ENCODE measurements at places on chromosomes 1 and 21.

DNA sequence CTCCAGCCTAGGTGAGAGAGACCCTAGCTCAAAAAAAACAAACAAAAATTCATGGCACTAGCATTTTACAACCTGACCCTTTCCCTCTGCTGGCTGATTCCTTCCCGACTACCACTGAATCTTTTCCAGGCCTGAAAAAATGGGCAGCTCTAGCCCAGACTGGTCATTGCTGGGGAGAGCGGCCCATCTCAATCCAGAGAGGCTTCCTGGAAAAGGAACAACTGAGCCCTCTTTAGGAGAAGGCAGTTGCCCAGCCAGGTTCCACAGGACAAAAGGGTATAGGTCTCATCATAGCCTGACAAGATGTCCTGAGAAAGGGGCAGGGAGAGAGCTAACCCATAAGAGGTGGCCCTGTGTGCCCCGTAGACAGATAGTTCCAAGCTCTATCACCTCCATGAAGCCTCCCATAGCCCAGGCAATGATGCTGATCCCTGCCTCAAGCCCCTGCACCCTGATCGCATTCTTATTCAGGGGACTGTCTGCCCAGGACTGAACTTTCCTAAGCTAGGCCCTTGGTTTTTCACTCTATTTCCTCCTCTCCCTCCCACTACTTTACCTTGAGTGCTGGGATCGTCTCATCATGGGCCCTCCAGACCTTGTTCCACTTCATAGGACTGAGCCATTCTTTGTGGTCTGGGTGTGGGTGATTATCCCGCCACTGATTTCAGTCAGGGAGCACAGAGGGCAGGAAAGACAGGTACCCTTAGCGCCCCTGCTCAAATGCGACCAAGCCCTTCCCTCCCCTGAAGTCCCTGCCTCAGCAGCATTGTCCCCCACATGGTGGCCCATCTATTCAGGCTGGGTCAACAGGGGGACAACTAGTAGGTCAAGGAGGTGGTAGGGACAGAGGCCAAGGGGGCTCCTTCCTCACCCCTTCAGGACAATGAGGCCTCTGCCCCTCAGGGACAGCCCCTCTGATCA lies 18.2 kb downstream of the RHBG start:
- DNase-seq, result no peak

DNA sequence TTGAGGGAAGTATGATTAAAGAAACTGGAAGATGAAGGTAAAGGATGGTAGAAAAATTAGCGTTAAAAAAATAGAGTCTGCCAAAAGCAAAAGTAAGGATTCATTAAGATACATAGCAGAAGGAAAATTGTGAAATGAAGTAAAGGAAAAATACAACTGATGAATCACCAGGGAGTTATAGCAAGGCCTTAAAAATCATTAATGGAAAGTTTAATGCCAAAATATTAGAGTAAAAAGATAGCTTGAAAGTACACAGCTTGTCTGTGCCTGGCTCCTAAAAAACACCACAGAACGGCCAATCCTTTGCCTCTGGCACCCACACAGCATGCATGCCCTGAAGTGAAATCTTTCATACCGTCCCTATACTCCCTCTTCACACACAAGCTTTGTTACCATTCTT lies 66.9 kb upstream of the APOBEC4 start:
- no peak for DNase-seq

- DNase-seq, result peak; percentile 36
Observed at GRCh38 chr1:1349256-1350012, at the start of gene DVL1. Gene DVL1 (minus strand): TSS chr1:1349418. CDS start chr1:1349065, 353 bp downstream.

DNA sequence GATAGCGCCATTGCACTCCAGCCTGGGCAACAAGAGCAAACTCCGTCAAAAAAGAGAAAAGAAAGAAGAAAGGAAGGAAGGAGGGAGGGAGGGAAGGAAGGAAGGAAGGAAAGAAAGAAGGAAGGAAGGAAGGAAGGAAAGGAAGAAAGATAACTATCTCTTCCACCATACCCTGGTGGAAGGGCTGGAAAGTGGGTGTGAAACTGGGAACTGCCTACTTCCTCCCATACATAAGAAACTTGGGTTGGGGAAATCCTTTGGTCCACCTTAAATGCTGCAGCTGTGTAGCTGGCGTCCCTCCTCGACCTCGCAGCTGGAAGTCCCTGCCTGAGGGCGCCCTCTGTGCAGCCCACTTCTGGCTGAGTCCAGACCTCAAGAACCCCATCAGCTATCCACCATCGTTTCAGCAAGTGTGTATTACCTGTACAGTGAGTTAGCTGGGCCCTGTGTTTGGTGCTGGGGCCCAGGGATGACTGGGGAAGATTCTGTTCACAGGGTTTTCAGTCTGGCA lies 4.6 kb upstream of the FAM167B start:
- DNase-seq, result no peak

GRCh38 chr1:93007941-93008577 lies 46.8 kb upstream of the DIPK1A start:
- no peak for DNase-seq

DNA sequence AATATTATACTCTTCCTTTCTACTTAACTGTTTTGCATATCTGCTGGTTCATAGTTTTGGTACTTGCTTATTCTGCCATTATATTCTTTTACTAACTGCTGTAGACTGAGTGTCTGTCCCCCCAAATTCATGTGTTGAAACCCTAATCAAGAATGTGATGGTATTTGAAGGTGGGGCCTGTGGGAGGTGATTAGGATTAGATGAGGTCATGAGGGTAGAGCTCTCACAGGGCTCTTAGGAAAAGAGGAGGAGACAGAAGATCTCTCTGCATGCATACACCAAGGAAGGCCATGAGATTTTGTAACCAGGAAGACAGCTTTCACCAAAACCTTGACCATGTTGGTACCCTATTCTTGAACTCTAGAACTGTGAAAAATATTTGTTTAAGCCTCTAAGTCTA lies 354.1 kb upstream of the B3GALT2 start:
- no peak for DNase-seq

GRCh38 chr1:161427733-161428516 lies 60.2 kb upstream of the CFAP126 start:
- peak; percentile 37 for DNase-seq

DNA sequence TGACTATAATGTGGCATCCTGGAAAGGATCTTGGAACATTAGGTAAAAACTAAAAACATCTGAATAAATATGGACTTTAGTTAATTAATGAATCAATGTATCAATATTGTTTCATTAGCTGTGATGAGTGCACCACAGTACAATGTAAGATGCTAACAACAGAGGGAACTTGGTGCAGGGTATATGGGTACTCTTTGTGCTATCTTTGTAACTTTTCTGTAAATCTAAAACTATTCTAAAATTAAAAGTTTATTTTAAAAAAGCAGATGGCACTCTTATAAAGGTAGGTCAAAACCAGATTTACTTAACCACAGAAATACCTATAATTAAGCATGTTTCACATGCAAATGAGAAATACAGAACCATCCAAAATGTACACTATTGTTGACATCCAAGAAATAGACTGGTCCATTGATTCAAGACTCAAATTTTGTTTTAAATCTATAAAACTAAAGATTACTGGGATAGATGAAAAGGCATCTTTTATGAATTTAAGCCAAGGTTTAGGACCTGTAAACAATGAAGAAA lies 38.4 kb downstream of the ACBD3 start:
- no peak for DNase-seq

GRCh38 chr1:118364882-118365281 lies 179.9 kb upstream of the SPAG17 start:
- DNase-seq, result no peak

GRCh38 chr1:167648978-167649744 lies 19.1 kb downstream of the RCSD1 start:
- no peak for DNase-seq

GRCh38 chr1:173479649-173480048 lies 2.5 kb downstream of the PRDX6 start:
- DNase-seq, result no peak
